Kidney tubule cell (primary cell): ENCODE measurements at places on chromosomes 5 and 9.

DNA sequence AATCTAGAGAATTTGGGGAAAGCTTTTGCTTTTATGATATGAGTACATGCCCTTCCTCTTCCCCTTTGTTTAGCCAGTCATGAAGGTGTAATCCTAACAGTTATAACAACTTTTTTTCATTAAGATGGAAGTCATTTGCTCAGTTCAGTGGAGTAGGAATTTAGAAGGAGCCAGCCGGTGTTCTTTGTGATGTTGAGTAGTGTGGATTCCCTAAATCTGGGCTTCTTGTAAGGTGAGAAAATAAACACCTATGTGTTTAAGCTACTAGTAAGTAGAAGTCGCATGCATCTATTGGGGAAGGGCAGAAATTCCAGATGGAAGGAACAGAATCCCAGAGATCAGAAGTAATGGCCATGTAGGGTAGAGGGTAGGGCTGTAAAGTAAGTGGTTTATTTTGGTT, 13.6 kb upstream of the CNTLN start:
- no peak for DNase-seq

DNA sequence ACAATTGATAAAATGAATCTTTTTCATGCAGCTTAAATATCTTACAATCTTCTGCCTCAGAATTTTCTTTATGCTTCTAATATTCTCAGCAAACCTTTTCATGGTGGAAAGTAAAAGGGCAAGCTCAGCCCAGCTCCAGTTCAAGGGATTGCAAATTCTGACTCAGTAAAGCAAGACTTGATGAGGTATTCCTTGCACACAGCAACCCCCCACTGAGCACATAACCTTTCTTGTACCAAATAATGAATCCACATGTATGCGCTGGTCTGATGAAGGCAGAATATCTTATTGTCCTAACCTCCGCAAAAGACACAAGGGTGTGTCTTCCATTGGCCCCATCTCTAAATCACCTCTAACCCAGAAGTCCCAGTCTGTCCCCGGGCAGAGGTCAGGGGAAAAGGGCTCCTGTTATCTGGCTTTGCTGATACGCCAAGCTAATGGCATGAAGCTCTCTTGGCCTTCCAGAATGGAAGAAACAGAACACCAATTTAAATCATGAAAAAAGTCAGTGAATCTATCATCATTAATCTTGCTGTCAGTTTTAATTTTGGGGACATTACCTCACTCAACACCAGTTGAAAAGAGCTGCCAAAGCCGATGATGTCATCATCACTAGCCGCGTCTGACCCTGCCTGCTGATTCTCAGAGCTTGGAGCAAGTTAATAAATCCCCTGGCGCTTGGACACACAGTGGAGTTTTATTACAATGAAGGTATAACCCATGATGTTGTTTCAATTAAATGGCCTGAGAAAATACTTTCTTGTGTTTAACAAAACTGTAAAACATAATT, 592.5 kb upstream of the CLINT1 start:
- peak; percentile 81 for DNase-seq

- peak; percentile 30 for DNase-seq
These were observed 696.9 kb upstream of the C9orf72 start for GRCh38 chr9:28270156-28270555.

DNA sequence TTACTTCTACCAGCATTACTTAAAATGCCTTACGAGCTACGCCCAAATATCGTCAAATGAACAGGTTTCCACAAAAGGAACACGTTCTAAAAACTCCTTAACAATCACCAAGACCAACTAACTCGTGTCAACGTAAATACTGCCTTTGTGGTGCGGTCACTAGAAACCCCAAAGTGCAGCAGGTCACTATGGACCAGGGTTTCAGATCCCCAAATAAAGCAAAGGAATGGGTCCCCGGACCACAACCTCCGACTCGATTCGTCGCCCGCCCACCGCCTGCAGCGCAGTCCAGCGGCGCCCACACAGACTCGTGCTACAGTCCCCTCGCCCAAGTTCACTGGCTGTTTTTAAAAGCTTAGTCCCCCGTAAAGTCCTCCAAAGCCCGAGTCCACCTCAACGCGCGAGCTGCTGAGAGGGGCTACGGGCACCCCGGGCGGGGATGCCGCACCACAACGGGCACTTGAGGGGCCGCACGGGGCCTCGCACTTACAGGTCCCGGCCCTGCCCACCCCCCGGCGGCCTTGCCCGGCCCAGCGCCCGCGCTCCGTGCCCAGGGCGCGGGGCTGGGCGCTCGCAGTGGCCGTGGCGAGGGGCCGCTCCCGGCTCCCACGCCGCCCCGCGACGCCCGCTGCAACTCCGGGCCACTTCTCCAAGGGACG, 1.1 kb downstream of the NFIB start:
- peak; percentile 41 for DNase-seq

GRCh38 chr9:110821064-110821463, 152.5 kb downstream of the MUSK start:
- no peak for DNase-seq

DNA sequence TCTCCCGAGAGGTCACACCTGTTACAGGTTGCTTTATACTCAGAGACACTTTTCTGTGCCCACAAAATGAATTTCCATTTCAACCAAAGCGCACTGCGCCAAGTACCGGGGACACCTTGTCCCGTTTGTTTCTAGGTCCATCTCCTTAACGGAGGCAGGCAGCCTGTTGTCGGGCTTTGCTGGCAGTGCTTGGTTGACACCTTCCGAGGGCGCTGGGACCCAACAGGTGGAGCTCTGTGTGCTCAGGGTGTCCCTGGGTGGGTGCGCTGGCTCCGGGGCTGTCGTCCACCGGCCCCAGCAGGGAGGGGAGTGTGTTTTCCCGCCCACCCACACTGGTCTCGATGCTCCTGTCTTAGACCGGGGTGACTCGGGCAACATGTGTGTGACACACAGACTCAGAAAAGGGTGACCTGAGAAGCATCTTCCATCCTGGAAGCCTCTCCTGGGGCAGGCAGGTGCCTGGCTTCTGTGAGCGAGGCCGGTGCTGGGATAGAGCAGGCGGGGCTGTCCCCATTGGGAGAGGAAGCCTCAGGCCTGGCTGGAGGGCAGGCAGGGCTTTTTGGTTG, 8.5 kb downstream of the RNU6ATAC start:
- no peak for DNase-seq

DNA sequence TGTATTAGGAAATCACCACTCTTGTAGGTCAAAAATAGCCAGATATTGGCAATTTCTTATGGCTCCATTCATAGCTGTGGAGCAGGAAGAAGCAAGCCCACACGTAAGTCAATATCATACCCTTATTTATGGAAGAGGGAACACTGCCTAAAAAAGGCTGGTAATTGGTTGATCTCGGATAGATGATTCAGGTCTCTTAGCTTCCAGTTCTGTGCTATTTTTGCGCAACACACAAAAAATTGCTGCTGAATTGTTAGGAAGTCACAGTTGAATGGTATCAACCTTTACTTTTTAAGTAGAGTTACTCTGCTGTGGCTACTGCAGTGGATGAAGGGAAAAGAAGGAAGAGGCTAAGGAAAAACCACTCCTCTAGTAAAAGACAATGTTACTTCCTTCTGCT, 168.8 kb downstream of the ARHGAP26 start:
- peak; percentile 10 for DNase-seq

- no peak for DNase-seq
These were observed 54.0 kb upstream of the HSPB3 start for GRCh38 chr5:54401515-54401914.

DNA sequence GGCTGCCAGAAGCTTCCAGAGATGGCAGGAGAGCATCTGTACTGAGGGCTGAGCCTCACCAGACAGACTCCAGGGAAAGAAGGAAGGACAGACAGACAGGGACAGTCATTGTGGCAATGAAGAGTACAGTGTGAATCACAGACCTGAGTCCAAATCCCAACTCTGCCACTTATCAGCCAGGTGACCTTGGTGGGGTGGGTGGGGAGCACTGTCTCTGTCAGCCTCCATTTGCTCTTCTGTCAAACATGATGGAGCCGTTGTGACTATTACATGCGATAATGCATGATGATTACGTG, 85.9 kb upstream of the FSTL4 start:
- no peak for DNase-seq

GRCh38 chr5:57069115-57069835, 104.6 kb upstream of the GPBP1 start:
- DNase-seq: peak; percentile 31

GRCh38 chr5:16464231-16464630, 1.4 kb downstream of the ZNF622 start:
- no peak for DNase-seq

DNA sequence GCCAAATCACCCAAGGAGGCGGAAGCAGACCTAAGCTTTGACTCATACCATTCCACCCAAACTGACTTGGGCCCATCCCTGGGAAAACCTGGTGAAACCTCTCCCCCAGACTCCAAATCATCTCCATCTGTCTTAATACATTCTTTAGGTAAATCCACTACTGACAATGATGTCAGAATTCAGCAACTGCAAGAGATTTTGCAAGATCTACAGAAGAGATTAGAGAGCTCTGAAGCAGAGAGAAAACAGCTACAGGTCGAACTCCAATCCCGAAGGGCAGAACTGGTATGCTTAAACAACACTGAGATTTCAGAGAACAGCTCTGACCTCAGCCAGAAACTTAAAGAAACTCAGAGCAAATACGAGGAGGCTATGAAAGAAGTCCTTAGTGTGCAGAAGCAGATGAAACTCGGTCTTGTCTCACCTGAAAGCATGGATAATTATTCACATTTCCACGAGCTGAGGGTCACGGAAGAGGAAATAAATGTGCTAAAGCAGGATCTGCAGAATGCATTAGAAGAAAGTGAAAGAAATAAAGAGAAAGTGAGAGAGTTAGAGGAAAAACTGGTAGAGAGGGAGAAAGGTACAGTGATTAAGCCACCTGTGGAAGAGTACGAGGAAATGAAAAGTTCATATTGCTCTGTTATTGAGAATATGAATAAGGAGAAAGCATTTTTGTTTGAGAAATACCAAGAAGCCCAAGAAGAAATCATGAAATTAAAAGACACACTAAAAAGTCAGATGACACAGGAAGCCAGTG, 15.8 kb upstream of the TTC23L start:
- no peak for DNase-seq
